Occipital lobe (tissue), 3 donors: ENCODE measurements at places on chromosomes 7 and 10. TPM values are rescaled to one million over a fixed set of nuclear protein-coding genes. Genes with fewer than 3 reads are reported as not detected.

GRCh38 chr7:112404321-112404720 is 45.9 kb upstream of the IFRD1 start:
- no peak for DNase-seq

Gene ANKRD7
- total RNA-seq: 5.9 TPM

Gene RGR
- total RNA-seq: 0.47 TPM

GRCh38 chr10:71082960-71083715 is 129.2 kb upstream of the UNC5B start:
- no peak for DNase-seq

DNA sequence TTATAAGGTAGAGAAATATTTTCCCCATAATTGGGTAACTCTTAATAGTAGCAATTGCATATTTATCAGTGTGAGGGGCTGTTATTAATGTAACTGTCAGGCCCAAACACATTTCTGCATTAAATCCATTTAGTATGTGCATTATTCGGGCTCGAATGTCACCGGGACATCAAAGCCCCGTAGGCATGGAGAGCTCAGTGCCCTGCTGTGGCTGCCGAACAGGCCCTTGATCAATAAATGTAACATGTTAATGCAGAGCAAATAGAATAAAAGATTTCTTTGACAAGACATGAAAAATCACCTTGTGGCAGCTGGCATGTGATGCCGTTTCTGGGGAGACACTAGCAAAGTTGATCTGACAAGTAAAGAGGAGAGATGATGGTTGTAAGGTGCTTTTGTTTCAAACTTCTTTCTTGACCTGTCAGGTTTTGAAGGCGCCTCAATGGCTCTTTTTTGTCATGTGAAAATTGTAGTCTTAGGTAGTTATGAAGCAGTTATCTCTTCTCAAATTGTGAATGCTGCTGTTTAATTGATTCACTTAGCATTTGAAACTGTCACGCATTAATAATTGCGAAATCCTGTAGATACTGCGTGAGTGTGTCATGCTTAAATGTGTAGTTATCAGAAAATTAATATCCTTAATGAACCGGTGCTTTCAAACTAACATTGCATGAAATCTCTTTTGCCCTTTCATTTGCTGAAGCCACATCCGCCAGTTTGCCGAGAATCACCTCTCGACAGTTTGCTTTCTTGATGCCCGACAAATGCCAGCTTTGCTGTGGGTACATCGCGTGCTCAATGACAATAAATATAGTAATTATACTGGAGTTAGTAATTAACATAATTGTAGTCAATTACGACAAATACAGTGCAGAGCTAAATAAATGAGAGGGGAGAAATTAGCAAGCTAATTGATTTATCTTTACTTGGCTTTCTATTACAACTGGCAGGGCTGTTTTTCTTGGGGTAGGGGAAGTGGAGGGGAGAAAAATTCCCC is 19.5 kb downstream of the LRMDA start:
- DNase-seq: no peak

- DNase-seq: no peak
Measured at GRCh38 chr10:72333112-72334015, 21.4 kb downstream of the DNAJB12 start.

- no peak for DNase-seq
Measured at GRCh38 chr7:151062399-151063211, 3.2 kb downstream of the SLC4A2 start.

Gene SPDYE2B
- total RNA-seq: not detected

DNA sequence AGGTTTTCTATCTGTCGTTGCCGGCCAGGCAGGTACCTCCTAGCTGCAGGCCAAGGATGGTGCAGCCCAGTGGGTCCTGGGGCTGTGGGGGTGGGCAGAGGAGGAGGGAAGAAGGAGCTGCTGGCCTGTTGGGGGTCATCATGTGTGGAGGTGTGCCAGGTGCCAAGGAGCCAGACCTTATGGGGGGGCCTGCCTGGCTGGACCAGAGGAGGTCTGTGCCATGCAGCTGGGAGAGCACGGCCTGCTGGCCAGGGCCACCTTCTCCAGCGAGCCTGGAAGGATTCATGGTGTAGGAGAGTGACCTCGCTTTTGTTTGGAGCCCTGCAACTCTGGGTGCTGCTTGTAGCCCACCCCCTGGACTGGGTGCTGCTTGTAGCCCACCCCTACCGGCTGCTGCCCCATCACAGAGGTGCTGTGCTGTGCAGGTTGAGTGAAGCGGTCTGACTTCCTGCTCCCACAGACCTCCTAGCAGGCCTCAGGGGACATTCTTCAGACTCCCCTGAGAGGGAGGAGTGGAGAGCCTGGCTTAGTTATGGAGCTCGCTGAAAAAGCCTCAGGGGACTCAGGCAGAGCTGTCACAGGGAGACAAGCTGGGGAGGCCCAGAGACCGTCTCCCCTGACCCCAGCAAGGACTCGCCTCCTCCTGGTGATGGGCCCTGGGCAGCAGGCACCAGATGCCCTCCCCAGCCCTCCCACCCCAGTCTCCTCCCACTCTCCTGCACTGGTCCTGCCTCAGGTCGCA is 67.7 kb upstream of the AQP1 start:
- DNase-seq: no peak

Gene SFTPA1
- total RNA-seq: 0.16 TPM

DNA sequence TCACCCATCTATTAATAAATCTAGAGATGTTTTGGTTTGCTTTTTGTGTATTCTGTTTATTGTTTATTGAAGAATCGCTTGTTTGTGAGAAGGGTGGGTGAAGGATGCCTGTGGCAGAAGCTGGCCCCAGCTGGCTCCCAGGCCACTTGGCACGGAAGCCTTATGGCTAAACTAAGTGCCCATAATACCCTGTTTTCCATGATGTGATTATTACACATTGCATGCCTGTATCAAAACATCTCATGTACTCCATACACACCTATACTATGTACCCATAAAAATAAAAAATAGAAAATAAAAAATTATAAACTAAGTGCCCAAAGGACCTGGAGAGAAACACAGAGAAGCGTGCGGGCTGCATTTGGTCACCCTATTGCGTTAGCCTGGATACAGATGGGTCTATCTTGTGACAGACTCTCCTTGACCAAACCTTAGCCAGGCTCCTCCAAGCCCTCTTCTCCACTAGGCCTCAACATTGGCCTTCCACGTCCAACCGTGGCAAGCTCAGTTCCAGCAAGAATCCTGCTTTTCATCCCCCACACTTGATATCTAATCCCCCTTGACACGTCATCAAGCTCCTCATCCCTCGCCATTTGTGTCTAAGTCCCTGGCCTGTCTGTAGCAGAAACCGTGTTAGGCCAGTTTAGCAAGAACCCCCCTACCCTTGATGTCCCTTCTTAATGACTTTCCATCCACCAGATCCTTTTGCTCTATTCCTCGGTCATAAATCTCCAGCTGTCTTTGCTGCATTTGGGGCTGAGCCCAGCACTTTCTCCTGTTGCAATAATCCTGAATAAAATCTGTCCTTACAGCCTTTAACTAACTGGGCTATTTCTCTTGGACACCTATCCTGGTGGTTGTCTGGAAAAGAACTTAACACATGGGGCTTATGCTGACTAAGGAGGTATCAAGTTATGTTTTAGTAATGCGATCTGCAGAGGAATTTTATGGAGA is 245.2 kb downstream of the TNS3 start:
- no peak for DNase-seq

Gene DPYSL4
- 40.6 TPM for total RNA-seq

Gene TSPAN33
- 4.7 TPM for total RNA-seq

DNA sequence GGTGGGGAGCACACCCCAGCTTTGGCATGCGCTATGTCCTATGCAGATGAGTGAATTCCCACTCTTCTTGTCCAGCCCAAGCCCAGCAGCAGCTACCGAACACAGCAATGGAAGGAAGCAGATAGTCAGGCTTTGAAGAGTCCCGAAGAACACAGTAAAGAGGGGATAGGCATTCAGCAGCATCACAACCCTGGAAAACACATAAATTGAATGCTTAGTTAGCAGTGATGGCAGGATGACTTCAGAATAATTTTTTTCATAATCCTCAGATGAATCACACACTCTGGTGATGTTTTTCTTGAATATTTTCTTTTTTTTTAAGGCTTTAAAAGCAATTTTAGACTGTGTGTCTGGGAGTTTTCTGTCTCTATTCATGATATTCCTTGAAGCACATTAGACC is 95.8 kb downstream of the CFAP58 start:
- no peak for DNase-seq

GRCh38 chr7:8115547-8116402 is 146.2 kb downstream of the ICA1 start:
- no peak for DNase-seq

GRCh38 chr7:109213081-109213480 is 643.4 kb downstream of the DNAJB9 start:
- no peak for DNase-seq

DNA sequence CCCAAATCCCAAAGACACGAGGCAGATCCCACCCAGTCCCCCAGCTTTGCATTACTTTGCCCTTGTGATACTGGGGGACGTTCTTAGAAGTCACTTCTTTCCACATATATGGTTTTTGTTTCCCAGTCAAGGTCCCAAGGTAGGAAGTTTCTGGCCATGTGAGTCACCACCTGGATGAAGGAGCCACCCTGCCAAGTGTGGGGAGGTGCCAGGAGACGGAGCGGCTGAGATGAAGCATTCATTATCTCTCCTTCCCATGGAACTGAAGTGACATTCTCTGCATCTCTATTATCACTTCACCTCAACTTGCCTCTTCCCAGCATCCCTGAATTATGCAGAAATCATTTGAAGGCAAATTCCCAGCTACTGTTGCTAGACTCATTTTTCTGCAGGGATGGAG is 136.2 kb upstream of the INSYN2A start:
- no peak for DNase-seq

DNA sequence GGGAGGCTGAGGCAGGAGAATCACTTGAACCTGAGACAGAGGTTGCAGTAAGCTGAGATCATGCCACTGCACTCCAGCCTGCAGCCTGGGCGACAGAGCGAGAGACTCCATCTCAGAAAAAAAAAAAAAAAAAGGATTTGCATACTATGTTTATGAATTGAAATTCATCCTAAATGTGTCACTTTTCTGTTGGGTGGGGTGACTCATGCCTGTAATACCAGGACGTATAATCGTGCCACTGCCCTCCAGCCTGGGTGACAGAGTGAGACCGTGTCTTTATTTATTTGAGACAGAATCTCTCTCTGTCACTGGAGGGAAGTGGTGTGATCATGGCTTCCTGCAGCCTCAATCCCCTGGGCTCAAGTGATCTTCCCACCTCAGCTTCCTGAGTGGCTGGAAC is 5.8 kb downstream of the ZNF212 start:
- DNase-seq: no peak

Gene SRGN
- 24.8 TPM for total RNA-seq

DNA sequence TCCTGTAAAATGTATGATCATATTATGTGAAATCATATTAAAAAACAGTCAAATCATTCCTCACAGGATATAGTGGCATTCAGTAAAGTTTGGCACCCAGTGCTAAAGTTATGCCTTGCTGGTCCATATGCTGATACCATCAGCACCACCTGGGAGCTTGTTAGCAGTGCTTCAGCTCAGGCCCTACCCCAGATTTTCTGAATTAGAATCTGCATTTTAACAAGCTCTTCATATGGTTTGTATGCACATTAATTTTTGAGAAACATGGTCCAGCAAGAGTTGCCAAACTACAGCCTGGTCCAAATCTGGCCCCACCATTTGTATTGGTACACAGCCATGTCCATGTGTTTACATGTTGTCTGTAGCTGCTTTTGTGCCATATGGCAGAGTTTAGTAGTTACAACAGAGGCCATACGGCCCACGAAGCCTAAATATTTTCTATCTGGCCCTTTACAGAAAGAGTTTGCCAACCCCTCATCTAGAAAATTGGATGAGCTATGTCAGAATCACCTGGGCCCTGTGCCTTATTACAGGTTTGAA is 30.1 kb downstream of the RAB18 start:
- DNase-seq: no peak

DNA sequence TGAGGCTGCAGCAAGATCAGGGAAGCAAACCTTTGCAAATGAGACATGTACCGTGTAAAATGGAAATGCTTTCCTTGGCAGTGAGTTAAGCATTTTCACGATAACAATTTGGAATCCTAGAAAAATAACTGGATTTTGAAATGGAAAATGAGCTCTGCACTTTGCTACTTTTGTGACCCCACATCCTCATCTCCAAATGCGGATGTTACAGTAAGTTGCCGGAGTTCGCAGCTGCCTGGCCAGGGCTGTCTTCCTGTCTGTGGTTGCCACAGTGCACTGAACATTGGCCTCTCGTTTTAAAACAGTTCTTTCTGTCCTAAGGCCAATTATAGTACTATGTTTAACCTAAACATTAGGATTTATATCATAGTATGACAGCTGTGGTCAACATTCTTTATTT is 136.2 kb upstream of the FZD8 start:
- no peak for DNase-seq

GRCh38 chr7:41013117-41013516 is 689.8 kb downstream of the INHBA start:
- DNase-seq: no peak

DNA sequence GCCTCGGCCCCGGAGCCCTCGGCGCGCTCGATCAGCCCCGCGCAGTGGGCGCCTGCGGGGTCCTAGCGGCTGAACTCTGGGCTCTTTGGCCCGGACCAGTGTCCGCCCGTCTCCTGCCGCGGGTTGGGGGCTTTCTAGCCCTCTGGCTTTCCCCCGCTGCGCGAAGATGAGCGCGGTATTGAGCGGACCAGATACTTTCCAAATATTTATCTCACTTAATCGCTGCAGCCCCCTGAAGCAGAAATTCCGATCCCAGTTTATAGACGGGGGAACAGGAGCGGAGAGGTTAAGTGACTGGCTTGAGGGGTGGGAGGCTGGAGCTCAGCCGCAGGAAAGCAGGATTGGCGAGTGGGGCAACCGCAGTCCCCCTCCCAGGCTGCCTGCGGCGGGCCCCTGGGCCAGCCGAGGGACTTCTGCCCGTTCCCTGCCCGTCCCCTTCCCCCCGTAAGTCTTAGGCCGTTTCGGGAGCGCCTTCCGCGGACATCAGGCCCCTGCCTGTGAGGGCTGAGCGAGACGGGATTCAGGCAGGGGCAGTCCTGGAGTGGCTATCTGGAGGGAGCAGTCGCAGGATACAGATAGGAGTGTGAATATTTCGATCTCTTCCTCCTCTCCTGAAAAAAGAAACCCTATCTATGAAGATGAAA is 565 bp downstream of the STRIP2 start:
- DNase-seq: peak; percentile 8

Gene CLCN1
- total RNA-seq: under 0.01 TPM

Gene DYNC1I1
- total RNA-seq: 182 TPM
